AG10803 (cell line): ENCODE measurements at places on chromosomes 1 and 21.

DNA sequence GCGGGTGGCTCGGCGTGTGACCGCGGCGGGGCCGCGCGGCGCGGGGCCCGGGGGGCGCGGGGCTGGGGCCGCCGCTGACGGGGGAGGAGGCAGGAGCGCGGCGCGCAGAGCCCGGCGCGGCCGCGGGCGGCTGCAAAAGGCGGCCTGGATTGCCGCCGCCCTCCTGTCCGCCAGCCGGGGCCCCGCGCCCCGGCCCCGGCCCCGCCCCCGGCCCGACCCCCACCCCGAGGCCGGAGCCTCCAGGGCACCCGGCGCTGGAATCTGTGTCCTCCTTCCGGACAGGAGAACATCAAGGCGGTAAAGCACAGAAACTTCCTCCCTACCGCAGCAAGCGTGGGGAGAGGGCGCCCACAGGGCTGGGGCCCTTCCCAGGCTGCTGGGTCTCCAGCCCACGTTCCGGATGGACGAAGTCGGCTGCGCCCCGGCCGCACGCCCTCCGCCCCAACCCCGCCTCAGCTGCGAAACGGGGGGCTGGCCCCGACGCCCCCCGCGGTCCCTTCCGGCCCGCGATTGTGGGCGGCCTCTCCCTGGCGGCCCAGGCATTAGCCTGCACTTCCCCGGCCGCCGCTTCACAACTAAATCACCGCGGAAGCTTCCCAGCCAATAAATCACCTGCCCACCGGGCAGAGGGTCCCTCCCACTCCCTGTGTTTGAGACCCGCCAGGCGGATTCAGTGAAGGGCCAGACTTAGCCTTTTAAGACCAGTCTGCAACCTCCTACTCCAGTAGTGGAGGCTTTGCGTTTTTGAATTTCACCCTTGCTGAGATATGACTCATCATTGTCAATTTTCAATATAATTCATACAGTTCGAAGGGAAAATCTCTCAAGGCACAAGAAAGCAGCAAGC, 106.0 kb downstream of the SLC45A1 start:
- DNase-seq: peak; percentile 46

GRCh38 chr1:29209173-29209572, 21.6 kb downstream of the MECR start:
- DNase-seq: peak; percentile 58

- peak; percentile 87 for DNase-seq
Measured at GRCh38 chr1:183711741-183712361, 58.7 kb upstream of the APOBEC4 start.

DNA sequence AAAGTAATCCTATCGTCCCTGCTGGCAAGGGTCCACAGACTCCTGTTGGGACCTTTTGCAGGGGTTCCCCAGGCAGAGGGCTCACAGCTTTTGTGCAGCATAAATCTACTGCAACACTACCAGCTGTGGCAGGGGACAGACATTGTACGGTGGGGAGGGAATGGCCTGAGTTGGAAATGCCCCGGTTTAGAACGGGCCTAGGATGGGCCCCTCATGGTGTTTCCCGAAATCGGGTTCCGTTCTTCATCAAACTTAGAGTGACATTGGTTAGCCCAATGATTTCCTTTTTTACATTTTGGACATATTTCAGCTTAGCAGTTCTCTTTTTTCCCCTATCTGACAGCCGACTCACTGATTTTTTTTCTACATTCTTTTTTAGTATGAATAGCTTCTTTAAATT, 26.5 kb upstream of the SAMD11 start:
- no peak for DNase-seq

DNA sequence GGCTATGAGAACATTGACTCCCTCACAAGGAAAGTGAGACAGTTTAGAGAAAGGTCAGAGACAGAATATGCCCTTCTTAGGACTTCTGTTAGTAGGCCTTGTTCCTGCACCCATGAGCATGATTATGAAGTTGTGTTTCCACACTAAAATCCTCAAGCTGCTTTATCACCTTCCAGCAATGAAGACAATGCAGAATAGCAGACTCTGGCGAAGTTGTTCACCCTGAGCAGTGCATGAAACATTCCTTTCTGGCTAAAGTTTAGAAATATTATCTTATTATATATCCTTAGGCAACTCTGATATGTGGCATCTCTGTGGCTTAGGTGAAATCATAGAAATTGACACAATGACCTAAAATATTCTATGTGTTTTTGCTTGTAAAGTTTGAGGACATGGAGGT, 13.9 kb upstream of the OR2G2 start:
- DNase-seq: no peak

DNA sequence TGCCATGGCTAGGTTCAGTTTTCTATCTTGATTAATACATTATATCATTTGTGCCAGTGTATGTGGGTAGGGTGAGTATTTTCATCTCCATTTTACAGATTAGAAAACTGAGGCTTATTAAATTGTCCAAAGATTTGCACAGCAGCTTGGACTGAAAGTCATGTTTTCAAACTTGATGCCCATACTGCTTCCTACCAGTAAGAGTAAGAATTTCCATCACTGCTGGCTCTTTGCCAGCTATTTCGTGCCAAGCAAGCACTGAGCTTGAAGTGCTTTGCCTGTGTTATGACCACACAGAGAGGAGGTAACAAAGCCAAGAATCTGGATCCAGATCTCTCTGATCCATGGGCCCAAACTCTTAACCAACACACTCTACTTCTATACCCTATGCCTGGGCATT, 295.0 kb downstream of the VAV3 start:
- peak; percentile 63 for DNase-seq

GRCh38 chr1:43824795-43825194, 108.8 kb upstream of the ARTN start:
- no peak for DNase-seq

DNA sequence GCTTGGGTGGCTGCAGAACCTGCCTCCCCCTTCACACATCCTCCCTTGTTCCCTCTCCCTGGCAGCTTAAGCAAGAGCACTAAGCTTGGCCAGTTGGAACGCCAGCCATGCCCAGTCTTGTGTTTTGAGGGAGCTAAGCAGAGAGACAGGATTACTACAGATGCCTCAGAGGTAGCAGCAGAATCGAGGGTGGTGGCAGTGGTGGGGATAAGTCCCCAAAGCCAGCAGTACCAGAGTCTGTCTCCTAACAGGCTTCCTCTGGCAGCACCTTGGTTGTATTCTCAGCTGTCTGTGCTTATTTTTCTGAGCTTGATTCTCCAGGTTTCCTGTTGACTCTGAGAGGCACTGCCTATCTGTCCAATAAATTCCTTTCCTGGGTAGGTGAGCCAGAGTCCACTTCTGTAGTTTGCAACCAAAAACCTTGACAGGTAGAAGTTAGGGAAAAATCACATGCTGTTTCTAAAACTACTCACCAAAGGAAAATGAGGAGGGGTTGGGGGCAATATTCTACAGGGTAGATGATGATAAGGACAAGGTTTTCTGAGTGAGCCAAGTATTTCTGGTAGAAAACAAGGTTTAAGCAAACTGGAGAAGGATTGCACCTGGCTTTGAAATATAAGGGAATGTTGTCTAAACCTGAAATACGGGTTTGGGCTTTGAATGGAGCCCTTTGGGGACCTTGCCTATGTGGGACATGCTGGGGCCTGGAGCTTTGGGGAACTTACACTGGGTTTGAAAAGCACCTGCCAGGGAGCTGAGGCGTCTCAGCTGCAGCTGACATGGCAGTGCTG, 100.8 kb downstream of the PBX1 start:
- DNase-seq: no peak

DNA sequence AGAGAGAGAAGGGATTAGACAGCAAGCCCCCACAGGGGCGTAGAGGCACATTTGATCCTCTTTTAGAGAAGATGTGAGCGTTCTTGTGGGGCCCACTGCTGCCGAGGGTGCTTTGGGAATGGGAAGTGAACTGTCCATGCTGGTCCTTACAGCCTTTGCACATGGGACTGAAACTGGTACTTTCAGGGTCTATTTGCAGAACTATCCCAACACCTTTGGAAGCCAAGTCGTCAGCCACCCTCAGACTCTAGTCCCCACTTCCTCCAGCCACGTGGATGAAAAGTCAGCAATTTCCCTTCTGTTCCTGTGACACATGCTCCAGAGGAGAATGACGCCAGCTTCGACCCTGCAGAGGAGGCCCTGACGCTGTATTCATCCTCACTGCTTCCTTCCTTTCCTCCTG, 2.6 kb upstream of the RAB7B start:
- DNase-seq: no peak

DNA sequence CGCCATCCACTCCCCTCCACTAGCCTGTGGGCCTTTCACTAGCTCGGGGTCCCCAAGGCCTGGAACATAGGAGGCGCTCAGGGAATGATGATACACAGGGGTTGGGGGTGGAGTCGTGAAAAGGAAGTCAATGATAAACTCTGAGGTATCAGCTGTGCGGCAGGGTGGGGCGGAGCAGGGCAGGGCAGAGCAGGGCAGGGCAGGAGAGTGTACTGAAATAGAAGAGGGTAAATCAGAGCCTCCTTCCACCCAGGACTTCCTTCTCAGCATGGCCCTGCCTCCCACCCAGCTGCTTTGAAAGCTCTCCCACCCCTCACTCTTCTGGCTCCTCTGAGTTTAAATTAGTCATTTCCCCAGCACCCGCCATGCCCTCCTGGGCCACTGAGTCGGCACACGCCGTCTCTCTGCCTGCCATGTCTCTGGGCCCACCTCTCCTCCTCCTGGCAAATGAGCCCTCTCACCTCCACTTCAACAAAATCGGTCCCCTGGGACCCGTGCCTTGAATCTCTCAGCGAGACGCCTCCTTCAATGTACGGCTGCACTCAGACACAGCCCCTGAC, 16.9 kb downstream of the CAPZB start:
- DNase-seq: no peak

- no peak for DNase-seq
Measured at GRCh38 chr1:44261171-44261817, 48.0 kb downstream of the DMAP1 start.

GRCh38 chr1:32742956-32743355, 40.4 kb upstream of the SYNC start:
- DNase-seq: no peak

DNA sequence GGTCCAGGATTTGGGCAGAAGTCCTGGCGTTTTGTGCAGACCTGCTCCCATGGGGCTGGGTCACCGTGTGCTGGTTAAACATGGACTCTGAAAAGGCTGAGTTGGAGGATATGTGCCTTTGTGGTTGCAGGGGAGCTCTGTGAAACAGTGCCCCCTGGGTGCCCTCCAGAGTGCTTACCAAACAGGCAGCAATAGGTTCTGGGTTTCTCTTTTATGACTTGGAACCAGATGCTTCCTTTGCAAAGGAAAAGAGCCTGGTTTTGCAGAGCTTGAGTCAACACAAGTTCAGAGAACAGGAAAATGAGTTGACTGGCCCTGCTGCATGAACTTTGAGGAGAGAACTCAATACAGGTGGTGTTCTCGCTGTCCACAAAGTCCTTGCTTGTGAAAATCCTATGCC, 288.9 kb downstream of the TM2D1 start:
- no peak for DNase-seq

DNA sequence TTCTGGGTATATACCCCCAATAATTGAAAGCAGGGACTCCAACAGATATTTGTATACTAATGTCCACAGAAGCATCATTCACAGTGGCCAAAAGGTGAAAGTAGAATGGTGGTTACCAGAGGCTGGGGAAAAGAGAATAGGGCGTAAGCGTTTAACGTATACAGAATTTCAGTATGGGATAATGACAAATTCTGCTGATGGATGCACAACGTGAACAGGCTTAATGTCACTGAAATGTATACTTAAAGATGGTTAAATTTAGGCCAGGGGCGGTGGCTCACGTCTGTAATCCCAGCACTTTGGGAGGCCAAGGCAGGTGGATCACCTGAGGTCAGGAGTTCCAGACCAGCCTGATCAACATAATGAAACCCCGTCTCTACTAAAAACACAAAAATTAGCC, 4.4 kb upstream of the NFYC start:
- no peak for DNase-seq

GRCh38 chr21:42593007-42593814, 60.2 kb upstream of the PDE9A start:
- DNase-seq: peak; percentile 34

DNA sequence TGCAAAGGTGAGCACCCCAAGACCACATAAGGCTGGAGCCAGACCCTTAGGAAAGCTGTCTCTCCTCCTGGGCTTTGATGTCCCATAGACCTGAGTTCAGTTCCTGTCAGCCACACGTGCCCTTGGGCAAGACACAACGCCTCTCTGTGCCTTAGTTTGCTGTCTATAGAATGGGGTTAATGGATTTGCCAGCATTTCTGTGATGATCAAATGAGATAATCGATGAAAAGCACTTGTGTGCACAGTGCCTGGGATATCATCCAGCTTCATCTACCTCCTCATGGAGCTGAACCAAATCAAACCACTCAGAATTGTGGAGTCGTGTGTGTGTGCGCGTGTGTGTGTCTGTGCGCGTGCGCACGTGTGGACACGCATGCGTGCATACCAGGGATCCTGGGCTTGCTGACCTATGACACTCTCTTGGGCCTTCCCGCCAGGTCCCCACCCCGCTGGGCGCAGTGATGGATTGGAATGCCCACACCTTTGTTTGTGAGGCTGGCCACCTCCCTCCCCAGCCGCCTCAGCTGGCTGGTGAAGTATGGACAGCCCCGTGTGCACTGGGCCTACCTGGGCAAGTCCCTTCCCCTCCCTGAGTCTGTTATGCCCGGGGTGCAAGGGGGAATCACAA, 5.2 kb downstream of the TTC22 start:
- DNase-seq: no peak

DNA sequence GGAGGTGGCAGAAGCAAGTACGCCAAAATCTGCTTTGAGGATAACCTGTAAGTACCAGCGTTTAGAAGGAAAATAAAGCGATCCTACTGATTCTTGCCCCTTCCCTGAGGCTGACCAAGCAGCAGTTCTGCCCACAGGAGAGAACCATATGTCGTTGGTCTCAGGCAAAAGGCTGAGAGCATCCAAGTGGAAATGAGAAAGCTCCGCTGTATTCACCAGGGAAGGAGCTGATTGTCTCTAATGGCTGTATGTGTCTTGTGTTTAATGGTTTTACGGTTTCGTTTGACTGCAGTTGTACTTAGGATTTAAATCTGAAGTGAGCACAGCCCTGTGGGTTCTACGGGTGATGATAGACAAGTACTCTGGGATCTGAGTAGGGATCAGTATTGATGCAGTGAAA, 21.9 kb downstream of the FAM3B start:
- DNase-seq: no peak

DNA sequence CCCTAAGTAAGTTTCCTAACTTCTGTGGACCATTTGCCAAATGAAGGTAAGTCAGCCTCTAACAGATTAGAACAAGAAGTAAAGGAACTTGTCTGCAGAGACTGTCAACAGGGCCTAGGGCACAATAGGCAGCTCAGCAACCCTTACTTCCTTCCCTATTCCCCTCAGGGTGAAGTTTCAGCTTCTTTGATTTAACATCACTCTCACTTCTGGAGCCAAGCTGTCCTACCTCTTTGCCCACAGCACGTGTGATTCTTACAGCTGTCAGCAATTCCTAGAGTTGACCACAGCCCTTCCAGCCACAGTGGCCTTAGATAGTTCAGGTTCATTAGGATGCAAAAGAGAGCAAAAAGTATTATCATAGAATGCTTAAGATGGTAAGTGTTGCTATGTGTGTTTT, 7.6 kb upstream of the EIF4G3 start:
- DNase-seq: no peak
